ENCODE measurements at places on chromosomes 12 and 14.
A peak's percentile ranks its signal among the peaks of the same experiment; 100 is the strongest.

- no peak for DNase-seq
Observed at GRCh38 chr12:89992668-89993451, 284.2 kb upstream of the ATP2B1 start.

- no peak for DNase-seq
Observed at GRCh38 chr12:105336411-105336810, 5.9 kb downstream of the C12orf75 start.

DNA sequence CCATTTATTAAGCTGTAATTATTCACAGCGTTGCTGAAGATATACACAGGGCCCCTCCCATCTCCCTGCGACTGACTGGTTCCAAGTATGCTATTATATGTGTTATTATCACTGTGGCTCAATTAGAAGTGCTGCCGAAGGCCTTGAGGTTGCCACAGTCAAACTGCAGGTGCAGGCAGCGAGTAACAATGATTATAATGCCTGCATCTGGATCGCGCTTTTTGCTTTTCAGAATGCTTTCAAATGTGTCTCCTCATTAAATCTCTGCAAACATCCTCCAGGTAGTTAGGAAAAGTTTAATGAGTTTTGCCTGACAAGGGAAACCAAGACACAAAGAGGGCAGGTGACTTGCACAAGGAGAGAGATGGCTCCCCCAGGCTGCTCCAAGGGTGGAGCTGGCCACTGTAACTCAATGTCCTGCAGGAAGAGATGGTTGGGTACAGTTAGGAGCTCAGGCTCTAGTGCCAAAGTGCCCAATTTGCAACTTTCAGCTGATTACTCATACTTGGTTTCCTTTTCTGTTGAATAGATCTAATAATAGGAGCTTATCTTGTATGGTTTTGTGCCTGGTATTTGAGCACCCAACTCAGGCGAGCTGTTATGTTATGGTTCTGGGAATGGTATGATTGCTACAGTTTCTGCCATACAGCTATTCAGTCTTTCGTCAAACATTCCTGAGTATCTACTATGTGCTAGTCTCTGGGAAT is 1.7 kb upstream of the SYNE3 start:
- DNase-seq: peak; percentile 50

- DNase-seq: no peak
Observed at GRCh38 chr12:132227782-132228475, 83.7 kb downstream of the NOC4L start.

- no peak for DNase-seq
Observed at GRCh38 chr12:56999456-56999855, 6.9 kb downstream of the ZBTB39 start.

- DNase-seq: peak; percentile 4
Observed at GRCh38 chr14:101025696-101026095, 122.2 kb upstream of the RTL1 start.

GRCh38 chr12:90514325-90514724 is 440.7 kb downstream of the CCER1 start:
- DNase-seq: no peak

GRCh38 chr14:90005939-90006530 is 50.3 kb downstream of the TDP1 start:
- no peak for DNase-seq

DNA sequence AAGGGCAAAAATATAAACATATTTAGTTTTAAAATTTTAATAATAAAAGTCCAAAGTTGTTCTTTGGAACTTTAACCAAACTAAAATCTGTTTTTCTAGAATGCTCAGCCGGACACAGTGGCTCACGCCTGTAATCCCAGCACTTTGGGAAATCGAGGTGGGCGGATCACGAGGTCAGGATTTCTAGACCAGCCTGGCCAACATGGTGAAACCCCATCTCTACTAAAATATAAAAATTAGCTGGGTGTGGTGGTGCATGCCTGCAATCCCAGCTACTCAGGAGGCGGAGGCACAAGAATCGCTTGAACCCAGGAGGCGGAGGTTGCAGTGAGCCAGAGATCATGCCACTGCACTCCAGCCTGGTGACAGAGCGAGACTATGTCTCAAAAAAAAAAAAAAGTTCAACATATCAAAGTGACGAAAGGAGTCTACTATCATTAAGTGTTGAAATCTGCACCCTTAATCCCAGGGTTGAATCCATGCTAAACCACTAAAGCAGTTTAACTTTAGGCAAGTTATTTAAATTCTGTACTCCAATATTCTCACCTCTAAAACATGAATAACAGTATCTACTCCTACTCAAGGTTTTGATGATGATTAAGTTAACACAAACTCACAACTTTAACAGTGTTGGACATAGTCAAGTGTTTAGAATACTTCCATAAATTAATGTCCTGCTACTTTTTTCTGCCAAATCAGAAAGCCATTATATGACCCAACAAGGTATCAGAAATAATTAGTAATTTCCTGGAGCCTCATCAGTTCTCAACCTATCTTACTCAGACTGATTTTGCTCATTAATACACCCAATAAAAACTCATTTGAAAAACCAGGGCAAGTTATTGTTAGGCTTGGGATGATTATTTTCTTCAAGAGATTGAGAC is 11.0 kb downstream of the HNRNPC start:
- no peak for DNase-seq

- no peak for DNase-seq
Observed at GRCh38 chr14:57834961-57835360, 30.9 kb downstream of the SLC35F4 start.

DNA sequence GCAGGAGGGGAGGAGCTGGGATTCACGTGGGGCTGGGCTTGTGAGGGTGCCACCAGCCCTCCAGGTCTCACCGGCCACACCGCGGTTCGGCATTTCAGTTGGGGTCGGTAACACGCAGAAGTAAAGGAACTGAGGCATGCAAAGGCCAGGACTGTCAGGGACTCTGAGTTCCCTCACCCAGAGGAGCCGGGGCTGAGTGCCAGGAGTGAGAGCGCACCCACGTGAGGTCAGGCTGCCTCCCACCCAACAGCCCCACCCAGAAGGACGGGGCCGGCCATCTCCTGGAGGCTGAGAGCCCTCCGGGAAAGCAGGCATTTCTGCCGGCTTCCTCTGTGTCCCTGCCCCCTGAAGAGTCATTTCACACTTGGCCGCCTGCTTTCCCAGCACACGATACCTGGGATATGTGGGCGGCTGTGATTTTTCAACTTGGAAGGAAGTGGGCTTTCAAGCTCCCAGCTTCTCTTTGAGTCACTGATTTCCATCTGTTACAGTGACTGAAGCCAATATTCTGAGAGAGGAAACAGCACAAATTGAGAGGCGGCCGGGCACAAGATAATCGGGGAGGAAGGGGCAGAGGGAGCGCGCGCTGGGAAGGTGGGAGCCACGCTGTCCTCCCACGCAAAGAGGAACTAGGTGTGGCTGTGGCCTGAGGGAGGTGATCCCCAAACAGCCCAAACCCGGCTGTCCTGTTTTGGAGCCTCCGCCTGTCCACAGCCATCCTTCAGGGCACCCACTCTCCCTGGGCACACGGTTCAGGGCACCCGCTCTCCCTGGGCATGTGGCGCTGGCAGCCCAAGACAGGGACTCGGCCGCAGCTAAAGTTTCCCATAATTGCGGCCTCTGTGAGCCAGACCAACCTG is 19.0 kb downstream of the GALNT9 start:
- DNase-seq: no peak

DNA sequence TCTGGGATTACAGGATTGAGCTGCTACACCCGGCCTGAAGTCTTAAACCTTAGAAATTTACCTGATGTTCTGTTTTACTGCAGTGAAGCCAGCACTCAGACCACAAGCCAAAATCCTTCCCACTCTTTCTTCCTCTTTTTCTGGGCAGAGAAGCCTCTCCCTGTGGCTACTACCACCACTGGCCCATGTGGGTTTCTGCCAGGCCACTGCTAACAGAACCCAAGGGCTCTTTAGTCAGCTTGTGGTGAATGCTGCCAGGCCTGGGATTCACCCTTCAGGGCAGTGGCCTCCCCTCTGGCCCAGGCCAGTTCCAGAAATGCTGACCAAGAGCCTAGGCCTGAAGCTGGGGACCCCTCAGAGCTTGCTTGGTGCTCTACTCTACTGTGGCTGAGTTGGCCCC is 35.3 kb downstream of the GAS2L3 start:
- DNase-seq: no peak

DNA sequence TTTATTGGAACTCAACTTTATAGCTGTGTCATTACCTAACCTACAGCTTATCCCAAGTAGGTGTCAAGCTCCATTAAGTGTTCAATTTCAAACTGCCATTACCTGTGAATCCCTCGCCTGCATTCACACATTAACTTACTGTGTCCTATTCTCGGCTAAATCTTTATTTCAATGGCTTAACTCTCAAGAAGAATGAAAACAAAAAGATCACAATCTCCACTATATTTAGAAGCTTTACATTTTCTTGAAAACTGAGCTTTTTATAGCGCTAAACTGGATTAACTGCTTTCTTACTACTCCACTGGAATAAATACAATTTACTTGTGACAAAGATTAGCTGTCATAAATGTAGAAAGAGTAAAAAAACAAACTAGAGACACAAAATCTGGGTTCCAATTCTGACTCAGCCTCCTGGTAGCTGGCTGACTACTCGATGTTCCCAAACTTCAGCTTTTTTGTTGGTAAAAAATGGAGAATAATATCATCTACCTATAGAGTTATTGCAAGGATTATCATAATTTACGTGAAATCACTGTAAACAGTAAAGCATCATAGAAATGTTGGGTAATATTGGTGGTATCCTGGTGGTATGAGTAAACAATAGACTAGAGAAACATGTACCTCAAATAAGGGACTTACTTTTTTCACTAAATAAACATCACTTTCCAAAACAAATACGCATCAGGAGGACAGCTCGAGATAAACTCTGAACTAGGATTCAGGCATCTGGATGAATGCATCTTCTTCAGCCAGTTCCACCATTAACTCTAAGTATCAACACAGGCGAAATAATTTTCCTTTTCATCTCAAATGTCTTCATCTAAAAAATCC is 1.7 kb downstream of the RALGAPA1 start:
- no peak for DNase-seq

- DNase-seq: no peak
Observed at GRCh38 chr12:30437616-30438015, 258.1 kb downstream of the IPO8 start.

DNA sequence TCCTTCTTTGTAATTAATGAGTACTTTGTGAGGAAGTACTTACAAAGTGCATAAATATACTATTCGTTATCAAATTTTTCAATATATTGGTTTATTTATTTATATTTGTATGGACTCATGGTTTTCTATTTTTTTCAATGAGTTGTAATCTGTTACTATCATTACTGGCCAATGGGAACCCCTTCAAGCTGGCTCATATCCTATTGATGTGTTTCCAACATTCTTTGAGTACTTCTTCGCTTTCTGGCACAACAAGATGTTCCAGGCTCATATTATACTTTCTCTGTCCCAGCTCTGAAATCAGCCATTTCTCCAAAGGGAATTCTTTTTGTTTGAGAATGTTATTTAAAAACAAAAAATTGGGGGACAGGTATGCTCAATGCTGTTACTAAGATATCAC is 17.5 kb downstream of the YBX3 start:
- no peak for DNase-seq

DNA sequence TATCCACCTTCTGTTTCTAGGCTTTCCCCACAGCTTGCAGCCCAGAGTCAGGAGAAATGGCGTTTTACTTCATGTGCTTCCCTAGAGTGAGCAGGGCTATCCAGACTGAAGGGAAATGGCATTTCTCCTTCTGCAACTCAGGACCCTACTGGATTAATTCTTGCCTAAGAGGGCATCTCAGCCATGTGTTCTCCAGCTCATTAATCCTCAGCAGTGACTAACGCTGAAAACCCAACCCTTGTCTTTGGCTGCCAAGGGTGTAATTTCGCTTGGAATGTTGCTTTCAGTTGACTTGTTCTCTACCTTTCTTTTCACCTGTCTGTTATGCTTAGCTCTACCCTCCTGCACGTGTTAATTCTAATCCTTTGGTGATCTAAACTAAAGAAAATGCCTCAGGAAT is 21.0 kb upstream of the EMP1 start:
- peak; percentile 63 for DNase-seq

- peak; percentile 60 for DNase-seq
Observed at GRCh38 chr12:110371408-110372055, 32.0 kb downstream of the ANAPC7 start.

GRCh38 chr12:27277846-27278260 is 33.8 kb downstream of the STK38L start:
- DNase-seq: no peak

DNA sequence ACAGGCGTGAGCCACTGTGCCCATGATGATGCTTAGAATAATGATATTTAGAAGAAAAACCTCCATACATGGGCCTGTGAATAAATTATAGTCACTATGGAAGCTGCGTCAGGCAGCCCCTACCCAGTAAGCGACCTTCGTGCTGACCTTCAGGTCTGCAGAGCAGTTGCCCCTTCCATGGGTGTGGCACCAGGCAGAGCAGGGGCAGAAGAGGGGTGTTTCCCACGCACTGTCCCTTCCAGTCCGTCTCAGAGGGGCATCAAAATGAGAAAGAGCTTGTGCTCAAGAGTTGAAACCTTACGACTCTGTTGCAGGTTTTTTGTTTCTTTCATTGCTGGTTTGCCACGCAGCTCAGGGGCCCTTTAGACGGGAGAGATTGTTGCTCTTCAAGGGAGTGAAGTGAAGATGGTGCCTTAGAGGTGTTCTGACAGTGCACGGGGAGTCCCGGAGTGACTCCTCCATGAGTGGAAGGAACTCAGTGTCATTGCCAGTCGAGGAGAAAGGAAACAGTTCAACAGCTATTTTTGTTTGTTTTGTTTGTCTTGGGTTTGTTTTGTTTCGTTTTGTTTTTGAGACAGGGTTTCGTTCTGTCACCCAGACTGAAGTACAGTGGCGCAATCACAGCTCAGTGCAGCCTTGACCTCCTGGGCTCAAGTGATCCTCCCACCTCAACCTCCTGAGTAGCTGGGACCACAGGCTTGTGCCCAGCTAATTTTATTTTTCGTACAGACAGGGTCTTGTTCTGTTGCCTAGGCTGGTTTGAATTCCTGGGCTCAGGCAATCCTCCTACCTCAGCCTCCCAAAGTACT is 13.9 kb downstream of the CKB start:
- no peak for DNase-seq

DNA sequence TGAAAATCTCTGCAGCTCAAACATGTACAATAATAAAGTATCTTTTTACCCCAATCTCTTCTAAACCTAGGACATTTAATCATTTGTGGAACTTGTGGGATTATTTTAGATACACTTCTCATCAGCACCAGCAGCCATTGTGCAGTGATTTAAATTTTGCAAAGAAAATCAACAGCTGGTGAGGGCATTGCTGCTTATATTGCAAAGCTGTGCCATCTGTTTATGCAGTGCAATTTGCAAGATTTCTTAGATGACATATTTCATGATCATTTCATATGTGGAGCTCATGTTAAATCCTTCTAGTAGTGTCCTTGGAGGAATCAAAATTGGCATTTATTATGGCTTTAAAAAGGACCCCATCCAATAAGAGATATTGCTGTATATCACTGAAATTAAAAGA is 320.7 kb downstream of the BTG1 start:
- DNase-seq: no peak

GRCh38 chr14:105050551-105050897 is 14.7 kb downstream of the GPR132 start:
- DNase-seq: peak; percentile 50

- no peak for DNase-seq
Observed at GRCh38 chr12:129629901-129630300, 273.9 kb downstream of the TMEM132D start.

GRCh38 chr14:69789118-69789640 is 7.9 kb downstream of the SLC10A1 start:
- DNase-seq: no peak

- DNase-seq: no peak
Observed at GRCh38 chr12:88600272-88600671, 20.0 kb upstream of the KITLG start.
